ENCODE measurements at places on chromosomes 5 and 9.

DNA sequence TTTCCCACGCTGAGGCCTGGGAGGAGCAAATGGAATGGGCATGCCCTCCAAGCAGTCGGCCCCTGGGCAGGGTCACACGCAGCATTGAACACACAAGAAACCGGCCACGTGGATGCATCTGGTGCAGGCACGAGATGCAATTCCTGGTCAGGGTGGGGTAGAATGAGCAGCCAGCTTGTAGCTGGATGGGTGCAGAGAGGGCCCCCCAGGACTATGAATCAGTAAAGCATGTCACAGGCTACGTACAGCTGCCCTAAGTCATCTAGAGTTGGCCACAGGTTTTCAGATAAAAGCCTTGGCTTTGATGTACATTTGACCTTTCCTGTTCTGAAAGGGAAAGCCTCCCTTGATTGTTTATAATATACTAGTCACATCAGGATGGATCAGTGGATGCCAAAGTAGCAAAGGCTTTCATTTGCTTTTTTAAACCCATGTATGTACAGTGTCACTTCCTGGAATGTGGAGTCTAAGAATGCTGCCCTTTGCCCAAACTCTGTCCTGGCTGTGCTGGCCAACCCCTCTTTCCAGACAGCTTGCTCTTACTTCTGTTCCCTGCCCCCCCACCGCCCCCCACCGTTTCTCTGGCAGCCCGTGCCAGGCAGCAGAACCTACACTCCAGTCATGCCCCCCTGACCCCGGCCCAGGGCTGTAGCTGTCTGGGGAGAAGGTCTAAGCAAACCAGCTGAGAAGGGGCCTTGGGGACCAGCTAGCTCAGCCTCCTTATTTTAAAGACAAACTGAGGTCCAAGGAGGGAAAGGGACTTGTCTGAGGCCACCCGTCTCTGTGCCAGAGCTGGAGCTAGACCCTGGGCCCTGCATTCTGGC lies 169.2 kb downstream of the HSPA4 start:
- DNase-seq: no peak

DNA sequence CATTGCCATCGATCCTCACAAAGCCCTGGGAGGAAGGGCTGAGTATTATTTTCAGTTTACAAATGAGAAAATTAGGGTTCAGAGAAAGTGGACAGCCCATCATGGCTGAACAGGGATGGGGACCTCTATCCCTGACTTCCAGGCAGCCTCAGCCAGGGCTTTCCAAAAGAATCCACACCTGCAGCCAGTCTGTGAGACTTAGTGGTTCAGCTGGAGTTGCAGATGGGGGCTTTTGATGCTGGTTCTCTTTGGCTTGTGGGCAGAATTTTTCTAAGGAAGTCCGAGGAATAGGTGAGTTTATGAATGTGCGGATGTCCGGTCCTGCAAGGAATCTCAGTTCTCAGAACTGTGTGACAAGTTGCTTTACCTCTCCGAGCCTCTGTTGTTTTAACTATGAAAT lies 138.1 kb downstream of the RGS3 start:
- no peak for DNase-seq

- DNase-seq: no peak
These were observed 125.5 kb downstream of the DCP2 start for GRCh38 chr5:113102121-113102531.

- no peak for DNase-seq
These were observed 338.0 kb downstream of the ACTL7B start for GRCh38 chr9:108517651-108518365.

- no peak for DNase-seq
These were observed 1962.2 kb upstream of the WWC1 start for GRCh38 chr5:166329149-166329800.

- DNase-seq: no peak
These were observed 161.3 kb upstream of the OTULINL start for GRCh38 chr5:14420101-14420811.

DNA sequence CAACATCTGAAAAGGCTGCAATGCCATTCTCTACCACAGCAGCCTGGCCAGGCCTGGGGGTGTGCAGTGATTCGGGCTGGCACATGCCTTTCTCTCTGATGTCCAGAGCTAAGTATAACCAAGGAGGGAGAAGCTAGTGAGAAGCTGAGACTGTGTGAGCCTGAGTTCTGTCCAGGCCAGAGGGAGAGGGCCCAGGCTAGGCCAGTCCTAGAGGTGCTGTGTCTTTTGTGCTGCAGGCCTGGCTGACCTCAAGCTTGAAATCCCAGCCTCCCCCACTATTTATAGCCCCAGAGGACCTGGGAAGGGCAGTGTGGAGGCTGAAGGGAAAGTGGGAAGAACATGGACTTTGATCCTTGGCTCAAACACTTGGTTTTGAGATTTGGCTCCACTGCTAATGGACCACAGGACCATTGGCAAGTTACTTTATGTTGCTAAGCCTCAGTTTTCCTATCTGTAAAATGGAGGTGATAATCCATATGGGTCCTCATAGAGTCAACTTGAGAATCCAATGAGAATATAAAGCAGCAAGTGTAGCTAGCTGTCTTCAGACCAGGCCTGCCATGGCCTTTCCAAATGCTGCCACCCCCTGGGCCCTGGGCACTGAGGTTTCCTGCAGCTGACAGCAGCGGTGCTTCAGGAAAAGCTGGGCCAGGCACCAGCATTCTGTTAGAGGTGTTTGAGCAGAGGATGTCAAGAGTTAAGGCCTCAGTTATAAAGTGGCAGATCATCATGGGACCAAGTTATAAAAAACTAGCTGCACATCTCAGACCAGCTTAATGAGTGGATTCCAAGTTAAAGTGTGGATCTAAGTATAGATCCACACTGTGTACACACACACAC lies 21.1 kb downstream of the BNIP1 start:
- DNase-seq: no peak

DNA sequence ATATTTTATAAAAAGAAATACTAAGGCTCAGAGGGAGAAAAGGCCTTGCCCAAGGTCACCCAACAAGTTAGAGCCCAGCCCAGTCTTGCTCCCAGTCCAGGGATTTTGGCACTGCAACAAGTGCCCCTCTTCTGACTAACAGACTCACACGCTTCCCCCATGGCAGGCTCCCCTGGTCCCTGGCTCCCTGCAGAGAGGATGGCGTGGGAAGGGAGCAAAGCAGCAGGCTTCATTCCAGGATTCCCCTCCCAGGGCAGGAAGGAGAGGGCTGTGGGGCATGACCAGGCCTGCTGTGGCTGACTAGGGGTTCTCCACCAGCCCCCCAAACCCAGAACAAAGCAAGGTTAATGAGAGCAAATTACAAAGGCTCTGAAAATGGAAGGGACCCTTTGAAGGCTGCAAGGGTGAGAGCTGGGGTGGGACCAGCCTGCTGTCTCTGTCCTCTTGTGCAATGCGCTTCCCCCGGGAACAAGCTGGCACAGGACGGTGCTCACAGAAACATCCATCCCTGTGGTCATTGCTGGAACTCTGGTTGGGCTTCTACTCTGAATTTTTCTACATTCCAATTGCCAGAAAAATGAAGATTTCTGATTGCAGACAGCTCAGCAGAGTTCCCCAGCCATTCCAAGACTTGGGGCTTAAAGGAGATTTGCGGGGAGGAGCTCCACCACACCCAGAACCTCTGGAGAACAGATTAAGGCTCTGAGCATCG lies 37.1 kb upstream of the FAT2 start:
- DNase-seq: no peak

DNA sequence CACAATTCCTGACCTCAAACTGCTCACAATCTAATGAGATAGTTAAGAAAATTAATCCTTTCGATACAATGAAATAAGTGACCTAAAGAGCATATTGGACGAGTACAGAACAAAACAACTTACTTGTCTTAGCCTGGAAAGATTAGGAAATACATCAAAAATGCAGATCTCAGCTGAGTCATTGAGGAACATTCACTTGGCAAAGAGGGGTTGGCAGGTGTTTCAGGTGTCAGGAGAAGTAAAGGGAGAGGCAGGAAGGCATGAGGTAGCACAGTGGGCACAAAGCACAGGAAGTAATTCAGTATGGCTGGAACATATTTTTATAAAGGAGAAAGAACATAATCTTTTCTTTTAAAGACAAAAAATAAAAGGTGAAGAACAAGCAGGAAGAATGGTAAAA lies 628.8 kb upstream of the RGMB start:
- no peak for DNase-seq

- DNase-seq: no peak
These were observed 5.9 kb upstream of the FRMD3 start for GRCh38 chr9:83544002-83544698.

DNA sequence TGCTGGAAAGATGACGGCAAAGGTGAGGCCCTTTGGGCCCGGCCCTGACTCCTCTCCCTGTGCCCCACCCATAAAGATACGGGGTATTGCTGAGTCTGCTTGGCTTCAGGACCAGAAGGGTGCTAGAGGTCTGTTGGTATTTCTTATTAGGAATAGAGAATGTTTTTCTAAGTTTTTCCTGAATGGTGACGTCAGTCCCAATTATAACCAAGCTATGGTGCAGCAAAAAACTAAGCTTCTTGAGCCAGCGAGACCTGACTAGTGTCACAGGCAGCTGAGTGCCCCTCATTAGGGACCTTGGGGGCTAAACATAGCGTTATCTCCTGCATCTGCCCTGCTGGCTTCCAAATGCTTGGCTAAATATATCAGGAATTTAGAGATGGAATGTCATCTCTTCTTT lies 151.0 kb upstream of the TBC1D2 start:
- no peak for DNase-seq

- no peak for DNase-seq
These were observed 257.6 kb upstream of the POU5F2 start for GRCh38 chr5:93998951-93999455.

- no peak for DNase-seq
These were observed 81.8 kb upstream of the HRH2 start for GRCh38 chr5:175576096-175576495.

GRCh38 chr5:16144416-16144815 lies 35.2 kb downstream of the MARCHF11 start:
- DNase-seq: no peak

DNA sequence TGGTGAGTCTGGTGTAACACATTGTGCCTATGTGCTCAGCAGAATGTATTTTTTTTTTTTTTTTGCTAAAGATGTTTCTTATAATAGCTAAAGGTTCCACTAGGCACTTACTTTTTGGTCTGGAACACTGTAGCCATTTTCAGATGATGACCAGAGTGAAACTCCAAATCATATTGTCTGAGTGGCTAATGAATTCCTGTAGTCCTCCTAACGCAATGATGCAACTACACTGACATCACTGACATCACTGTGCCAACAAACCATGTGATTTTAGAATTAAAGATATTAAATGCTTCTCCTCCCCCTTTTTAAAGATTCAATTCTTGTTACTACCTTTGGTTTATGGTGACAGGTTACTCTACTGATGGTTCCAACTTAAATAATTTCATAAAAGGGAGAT lies 28.8 kb downstream of the JAKMIP2 start:
- DNase-seq: no peak

DNA sequence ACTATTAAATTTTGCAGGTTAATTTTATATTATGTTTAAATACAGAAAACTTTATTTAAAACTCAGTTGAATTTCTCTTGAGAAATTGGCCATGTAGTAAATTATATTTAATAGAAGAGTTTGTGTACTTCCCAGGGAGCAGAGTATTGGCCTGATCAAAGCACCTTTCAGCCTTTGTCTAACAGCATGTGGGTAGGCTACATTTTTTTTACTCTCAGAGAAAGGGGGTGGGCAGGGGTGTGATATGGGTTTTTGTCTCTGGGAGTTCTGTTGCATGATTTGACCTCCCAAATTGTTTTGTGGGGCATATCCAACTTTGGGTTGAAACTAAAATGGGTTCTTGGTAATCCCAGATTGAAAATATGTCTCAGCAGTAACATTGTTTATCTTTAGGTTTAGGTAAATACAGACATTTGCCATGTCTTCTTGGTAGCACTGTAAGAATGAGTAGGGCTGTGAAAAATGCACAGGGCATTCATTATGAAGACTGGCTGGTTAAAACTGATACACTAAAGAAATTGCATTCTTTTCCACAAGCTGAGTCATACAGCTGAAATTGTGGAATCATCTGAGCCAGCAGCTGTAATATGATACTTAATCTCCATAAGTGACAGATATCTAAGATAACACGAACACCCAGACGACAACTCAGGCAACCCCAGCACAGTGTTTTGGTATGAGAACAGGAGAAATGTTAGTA lies 75.4 kb upstream of the CDKN2B start:
- no peak for DNase-seq

GRCh38 chr9:85036496-85036895 lies 367.0 kb downstream of the NTRK2 start:
- no peak for DNase-seq

GRCh38 chr9:81605170-81605670 lies 84.1 kb downstream of the TLE1 start:
- no peak for DNase-seq

DNA sequence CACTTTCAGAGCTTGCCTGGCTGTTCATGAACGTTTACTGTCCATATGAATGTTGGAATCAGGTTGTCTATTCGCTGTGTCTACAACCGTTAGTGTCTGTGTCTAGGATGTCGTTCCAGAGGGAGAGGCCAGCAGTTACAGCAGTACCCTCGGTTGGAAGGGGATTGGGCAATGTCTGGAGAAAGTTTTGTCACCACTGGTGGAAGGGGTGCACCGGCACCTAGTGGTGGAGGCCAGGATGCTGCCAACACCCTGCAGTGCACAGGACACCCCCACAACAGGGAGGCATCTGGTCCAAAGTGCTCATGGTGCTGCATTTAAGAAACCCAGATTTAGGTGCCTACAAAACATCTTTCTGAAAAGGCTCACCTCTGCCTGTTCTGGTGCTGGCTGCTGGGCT lies 220.7 kb downstream of the FANCC start:
- DNase-seq: no peak

GRCh38 chr9:116251366-116251765 lies 97.8 kb downstream of the PAPPA start:
- no peak for DNase-seq

DNA sequence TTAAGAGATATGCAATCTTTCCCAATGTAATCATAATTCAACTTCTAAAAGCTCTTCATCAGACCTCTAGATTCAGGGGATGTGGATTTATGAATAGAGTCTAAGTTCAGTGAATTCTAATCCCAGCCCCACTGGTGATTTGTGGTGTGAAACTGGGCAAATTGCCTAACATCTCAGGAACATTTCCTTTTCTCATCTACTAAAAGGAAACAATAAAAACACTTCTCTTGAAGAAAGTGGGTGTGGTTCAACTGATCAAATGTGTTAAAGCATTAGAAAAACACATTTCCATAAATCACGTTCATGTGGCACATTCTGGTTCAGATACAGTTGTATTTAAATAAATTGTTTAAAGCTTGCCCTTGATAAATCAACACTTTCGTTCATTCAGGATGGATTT lies 631.7 kb upstream of the CDH6 start:
- DNase-seq: no peak

GRCh38 chr9:14417237-14417636 lies 103.3 kb upstream of the NFIB start:
- DNase-seq: no peak

DNA sequence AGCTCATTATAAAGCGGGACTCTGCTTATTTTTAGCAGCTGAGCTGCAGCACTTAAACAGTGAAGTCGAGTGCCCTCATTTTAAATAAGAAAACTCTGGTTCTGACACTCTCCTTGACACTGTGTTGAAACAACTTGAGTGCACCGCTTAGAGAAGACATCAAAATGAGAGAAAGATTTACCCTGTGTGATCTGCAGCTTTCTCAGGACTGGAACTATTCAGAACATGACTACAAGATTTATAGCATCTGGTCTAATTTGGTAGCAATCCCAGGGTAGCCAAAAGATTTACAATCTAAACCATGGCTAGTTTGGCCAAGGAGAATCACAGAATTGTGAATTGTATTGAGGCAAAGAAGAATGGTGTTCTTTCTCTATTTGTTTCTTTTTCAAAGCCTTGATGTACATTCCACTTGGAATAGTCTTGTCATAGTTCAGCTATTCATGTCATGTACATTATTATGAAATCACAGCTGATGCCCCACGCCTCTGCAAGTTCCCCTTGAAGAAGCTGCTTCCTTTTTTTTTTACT lies 38.7 kb downstream of the PLEKHG4B start:
- DNase-seq: no peak

All from CD4-positive, alpha-beta T cell treated with Interleukin-17A for 4 hours (primary cell).